ENCODE measurements at places on chromosomes 7 and 10. TPM values are rescaled to one million over a fixed set of nuclear protein-coding genes. Genes with fewer than 3 reads are reported as not detected.
A peak's percentile ranks its signal among the peaks of the same experiment; 100 is the strongest.

- H3K4me1 ChIP-seq = no peaks in the 10 kb centered on the region
- H3K27me3 ChIP-seq = no peaks in the 10 kb centered on the region
- no peak overlapping the region for H3K4me3 ChIP-seq
- no peak overlapping the region for H3K27ac ChIP-seq
- DNase-seq = no peak
- H3K36me3 ChIP-seq = no peaks in the 10 kb centered on the region
Observed at GRCh38 chr7:112266595-112267270, 60.2 kb downstream of the ZNF277 start.

- no peaks in the 10 kb centered on the region for H3K27me3 ChIP-seq
- no peak overlapping the region for H3K4me3 ChIP-seq
- H3K27ac ChIP-seq = peak overlapping the region; percentile 65
- peaks cover 26% of the 10 kb centered on the region for H3K4me1 ChIP-seq
- H3K36me3 ChIP-seq = no peaks in the 10 kb centered on the region
Observed at GRCh38 chr7:55100544-55101327, 81.9 kb downstream of the EGFR start.

The TRIM50 gene
- polyA plus RNA-seq = 0.16 TPM

The ANXA8 gene
- not detected for polyA plus RNA-seq

- H3K36me3 ChIP-seq = no peaks in the 10 kb centered on the region
- no peaks in the 10 kb centered on the region for H3K27me3 ChIP-seq
- no peak overlapping the region for H3K27ac ChIP-seq
- H3K4me3 ChIP-seq = no peak overlapping the region
- H3K4me1 ChIP-seq = no peaks in the 10 kb centered on the region
Observed at GRCh38 chr7:41459623-41460261, 243.1 kb downstream of the INHBA start.

All from spinal cord (tissue), 10 donors.